ENCODE measurements at places on chromosomes 12 and 14. TPM values are rescaled to one million over a fixed set of nuclear protein-coding genes. Genes with fewer than 3 reads are reported as not detected.
A peak's percentile ranks its signal among the peaks of the same experiment; 100 is the strongest.

DNA sequence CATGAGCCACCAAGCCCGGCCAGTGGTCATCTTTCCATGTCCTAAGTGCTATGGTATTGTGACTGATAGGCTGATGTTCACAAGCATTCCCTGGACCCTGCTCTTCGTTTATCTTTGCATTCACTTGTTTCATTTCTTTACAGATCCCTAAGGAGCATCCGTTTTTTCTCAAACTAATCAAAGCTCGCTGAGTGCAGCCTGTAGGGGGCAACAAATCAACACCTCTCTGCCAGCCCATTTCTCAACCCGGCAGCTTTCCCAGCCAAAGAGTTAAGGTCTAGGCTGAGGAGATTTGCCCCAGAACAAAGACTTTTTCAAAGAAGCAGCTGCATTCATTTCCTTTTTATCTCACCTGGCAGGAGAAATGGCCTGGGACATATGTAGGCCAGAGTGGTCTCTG lies 12.1 kb downstream of the SIRT4 start:
- no peaks in the 10 kb centered on the region for H3K36me3 ChIP-seq
- H3K4me3 ChIP-seq: no peak overlapping the region
- no peak overlapping the region for H3K27ac ChIP-seq
- no peak for DNase-seq
- H3K27me3 ChIP-seq: no peaks in the 10 kb centered on the region
- peaks cover 7% of the 10 kb centered on the region for H3K4me1 ChIP-seq

DNA sequence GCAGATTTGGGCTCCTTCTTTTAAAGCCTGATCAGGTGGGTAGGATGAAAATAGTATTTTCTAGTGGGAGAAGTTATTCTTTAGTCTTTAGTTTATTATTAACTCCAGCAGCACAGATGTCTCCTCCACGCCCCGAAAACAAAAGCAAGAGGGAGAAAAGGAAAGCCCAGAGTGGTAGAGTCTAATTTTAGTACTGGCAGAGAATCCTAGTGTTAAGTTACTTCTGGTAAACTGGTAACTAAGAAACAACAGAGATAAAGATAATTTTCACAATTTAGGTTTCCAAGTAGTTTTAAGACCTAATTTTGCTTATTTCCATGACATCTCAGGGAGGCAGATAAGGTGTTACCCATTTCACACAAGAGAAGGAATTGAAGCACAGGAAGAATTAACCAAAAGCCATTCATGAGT lies 16.3 kb downstream of the ATP5MC2 start:
- H3K4me3 ChIP-seq: peak overlapping the region; percentile 10
- H3K27me3 ChIP-seq: no peaks in the 10 kb centered on the region
- H3K27ac ChIP-seq: peak overlapping the region; percentile 90

- H3K27ac ChIP-seq: no peak overlapping the region
- no peak for DNase-seq
- H3K4me3 ChIP-seq: no peak overlapping the region
Measured at GRCh38 chr12:105590571-105590970, 260.1 kb downstream of the C12orf75 start.

DNA sequence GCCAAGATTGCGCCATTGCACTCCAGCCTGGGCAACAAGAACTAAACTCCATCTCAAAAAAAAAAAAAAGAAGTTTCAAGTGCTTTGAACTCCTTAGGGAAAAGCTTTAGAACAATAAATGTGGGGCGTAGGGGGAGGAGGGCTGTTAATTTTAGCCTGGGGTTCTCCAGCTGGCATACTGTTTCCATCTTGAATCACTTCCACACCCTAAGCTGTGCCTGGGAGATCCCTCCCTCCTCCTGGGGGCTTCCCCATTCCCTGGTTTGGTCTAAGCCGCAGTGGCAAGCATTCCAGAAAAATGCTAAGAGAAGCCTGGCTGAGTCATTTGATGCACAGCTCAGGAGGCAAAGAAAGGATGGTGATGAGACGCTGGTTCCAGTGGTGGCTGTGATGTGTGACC lies 2.3 kb upstream of the ZNF384 start:
- peaks cover 41% of the 10 kb centered on the region for H3K4me1 ChIP-seq
- no peak overlapping the region for H3K4me3 ChIP-seq
- peaks cover 15% of the 10 kb centered on the region for H3K27me3 ChIP-seq
- H3K27ac ChIP-seq: no peak overlapping the region

DNA sequence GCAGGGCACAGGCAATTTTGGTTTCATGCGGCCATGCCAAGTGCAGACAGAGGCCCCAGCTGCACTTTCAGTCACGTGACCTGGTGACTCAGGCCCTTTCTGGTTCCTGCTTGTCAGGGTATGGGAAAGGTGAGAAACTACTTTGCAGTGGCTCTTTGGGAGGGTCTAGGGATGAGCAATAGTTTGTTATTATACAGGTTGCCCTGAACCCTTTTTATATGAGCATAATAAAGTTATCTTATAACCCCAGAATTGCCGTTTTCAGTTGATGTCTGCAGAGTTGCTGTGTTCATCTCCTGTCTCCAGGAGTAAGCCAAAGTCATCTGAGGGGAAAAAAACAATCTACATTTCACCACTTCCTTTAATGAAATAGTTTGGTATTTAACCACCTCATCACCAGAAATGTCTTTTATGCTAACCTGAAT lies 30.9 kb upstream of the EMP1 start:
- H3K4me3 ChIP-seq: no peak overlapping the region
- DNase-seq: peak; percentile 62
- peaks cover 12% of the 10 kb centered on the region for H3K4me1 ChIP-seq
- no peaks in the 10 kb centered on the region for H3K27me3 ChIP-seq
- no peaks in the 10 kb centered on the region for H3K36me3 ChIP-seq

- no peak overlapping the region for H3K4me3 ChIP-seq
- no peaks in the 10 kb centered on the region for H3K27me3 ChIP-seq
- H3K4me1 ChIP-seq: peaks cover 48% of the 10 kb centered on the region
- no peak overlapping the region for H3K27ac ChIP-seq
Measured at GRCh38 chr14:55053500-55053899, 2.1 kb downstream of the MAPK1IP1L start.

GRCh38 chr12:46659032-46659650 lies 166.7 kb downstream of the SLC38A4 start:
- peak overlapping the region; percentile 67 for H3K27ac ChIP-seq
- H3K4me1 ChIP-seq: peaks cover 48% of the 10 kb centered on the region
- no peaks in the 10 kb centered on the region for H3K27me3 ChIP-seq

GRCh38 chr12:66217342-66217917 lies 28.4 kb downstream of the IRAK3 start:
- H3K27ac ChIP-seq: no peak overlapping the region
- no peaks in the 10 kb centered on the region for H3K27me3 ChIP-seq
- no peaks in the 10 kb centered on the region for H3K4me1 ChIP-seq
- DNase-seq: no peak
- H3K36me3 ChIP-seq: peaks cover 33% of the 10 kb centered on the region
- H3K4me3 ChIP-seq: no peak overlapping the region

- no peak overlapping the region for H3K4me3 ChIP-seq
- H3K27me3 ChIP-seq: no peaks in the 10 kb centered on the region
- no peak overlapping the region for H3K27ac ChIP-seq
- DNase-seq: no peak
Measured at GRCh38 chr12:78418919-78419318, 445.7 kb upstream of the SYT1 start.

The PRKD1 gene
- 2.0 TPM for total RNA-seq

The FOXN4 gene
- total RNA-seq: not detected

The KRT83 gene
- total RNA-seq: not detected

The FAIM2 gene
- total RNA-seq: 1.2 TPM
